ENCODE measurements at places on chromosomes 11 and 22.

DNA sequence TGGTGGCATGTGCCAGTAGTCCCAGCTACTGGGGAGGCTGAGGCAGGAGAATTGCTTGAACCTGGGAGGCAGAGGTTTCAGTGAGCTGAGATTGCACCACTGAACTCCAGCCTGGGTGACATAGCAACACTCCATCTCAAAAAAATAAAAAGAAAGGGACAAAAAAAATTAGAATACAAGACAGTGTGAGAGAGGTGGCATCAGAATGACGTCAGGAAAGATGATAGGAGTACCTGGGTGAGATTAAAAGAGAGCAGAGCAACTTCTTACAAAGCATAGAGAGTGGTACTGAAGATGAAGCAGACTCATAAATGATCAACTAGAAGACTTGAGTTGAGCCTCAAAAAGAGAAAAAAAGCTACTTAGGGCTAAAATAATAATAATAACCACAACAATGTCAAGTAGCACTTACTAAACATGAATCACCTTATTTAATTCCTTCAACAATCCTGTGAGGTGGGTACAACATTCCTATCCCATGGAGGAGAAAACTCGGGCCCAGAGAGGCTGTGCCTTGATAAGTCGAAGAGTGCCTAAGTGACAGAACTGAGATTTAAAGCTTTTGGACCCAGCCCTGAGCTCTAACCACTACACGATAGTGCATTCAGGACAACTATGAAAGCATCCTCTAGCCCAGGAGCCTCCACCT lies 5.2 kb upstream of the SLN start:
- no peak for DNase-seq

- DNase-seq = no peak
Measured at GRCh38 chr11:128569291-128569690, 18.1 kb downstream of the ETS1 start.

GRCh38 chr11:10716122-10716521 lies 22.6 kb upstream of the IRAG1 start:
- no peak for DNase-seq

DNA sequence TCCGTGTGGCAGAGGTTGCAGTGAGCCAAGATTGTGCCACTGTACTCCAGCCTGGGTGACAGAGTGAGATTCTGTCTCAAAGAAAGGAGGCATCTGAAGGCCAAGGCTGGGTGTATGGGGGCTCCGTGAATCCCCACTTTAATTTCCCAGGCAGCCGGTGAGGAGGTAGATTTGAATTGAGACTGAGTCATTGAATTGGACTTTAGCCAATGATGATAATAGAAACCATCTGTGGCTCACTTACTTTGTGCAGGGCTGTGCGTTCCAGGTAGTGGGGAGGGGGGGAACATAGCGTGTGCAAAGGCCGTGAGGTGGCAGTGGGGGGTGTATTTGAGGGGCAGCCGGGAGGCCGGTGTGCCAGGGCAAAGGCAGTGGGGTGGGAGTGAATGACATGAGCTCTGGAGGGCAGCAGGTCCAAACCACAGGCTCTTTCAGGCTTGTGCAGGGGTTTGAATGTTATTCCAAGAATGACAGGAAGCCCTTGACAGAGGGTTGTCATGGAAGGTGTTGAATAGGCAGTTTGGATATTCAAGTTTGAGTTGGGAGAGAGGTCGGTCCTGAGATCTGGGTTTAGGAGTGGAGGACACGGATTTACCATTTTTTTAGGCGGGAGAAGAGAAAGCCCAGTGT lies 6.1 kb downstream of the ARHGAP8 start:
- no peak for DNase-seq

DNA sequence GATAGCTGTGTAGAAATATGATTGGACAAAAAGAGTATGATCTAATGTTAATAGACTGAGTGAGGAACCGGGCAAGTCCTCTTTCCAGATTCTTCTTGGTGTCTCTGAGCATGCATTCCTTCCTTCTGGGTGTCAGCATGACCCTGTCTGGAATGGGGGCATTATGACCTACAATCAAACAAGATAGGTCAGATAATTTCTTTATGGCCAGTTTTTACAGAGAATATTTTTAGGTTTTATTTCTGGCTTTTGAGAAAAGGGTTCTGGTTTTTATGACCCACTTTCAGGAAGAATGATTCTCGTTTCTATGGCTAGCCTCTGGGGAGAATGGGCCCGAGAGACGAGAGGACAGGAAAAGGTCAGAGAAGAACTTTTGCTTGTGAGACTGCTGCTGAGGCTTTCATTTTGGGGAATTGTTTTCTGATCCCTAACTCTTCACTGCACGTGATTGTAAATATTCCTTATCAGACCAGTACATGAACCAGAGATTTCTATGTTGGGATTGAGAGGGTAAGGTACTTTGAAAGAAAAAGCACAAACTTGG lies 383.8 kb downstream of the AASDHPPT start:
- DNase-seq = no peak

DNA sequence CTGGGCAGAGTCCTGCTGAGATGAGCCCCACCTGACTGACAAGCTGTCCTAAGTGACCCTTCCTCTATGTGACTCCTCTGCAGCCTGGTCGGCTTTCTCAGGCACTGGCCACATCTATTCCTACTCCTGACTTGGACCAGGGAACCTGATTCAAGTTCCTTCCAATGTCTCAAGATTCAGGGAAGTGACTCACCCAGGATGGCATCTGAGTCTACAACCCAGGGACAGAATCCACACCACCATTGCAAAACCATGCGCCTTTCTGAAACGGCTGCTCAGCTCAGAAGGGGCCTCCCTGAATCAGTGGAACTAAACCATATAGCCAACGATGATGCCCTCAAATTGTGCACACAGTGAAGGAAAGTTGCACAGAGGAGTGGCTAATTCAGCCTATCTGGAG lies 63.9 kb upstream of the CSNK2A3 start:
- no peak for DNase-seq

- DNase-seq = no peak
Measured at GRCh38 chr11:106177311-106177710, 99.8 kb downstream of the AASDHPPT start.

- no peak for DNase-seq
Measured at GRCh38 chr11:85988780-85989179, 80.1 kb downstream of the PICALM start.

GRCh38 chr11:5115339-5115738 lies 22.8 kb downstream of the OR52A5 start:
- no peak for DNase-seq

DNA sequence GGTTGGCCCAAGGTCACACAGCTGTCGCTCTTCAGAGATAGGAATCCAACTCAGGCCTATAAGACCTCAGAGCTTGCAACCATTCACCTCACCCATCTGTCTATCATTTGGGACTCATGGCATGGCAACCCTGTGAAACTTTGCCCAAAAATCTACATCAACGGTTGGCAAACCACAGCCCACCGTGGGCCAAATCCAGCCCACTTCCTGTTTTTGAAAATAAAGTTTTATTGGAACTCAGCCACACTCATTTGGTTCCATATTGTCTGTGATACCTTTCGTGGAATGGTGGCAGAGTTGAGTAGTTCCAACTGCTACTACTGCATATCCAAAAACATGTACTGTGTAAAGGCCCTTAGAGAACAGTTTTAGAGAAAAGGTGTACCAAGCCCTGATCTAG lies 307.8 kb downstream of the MN1 start:
- DNase-seq = no peak

DNA sequence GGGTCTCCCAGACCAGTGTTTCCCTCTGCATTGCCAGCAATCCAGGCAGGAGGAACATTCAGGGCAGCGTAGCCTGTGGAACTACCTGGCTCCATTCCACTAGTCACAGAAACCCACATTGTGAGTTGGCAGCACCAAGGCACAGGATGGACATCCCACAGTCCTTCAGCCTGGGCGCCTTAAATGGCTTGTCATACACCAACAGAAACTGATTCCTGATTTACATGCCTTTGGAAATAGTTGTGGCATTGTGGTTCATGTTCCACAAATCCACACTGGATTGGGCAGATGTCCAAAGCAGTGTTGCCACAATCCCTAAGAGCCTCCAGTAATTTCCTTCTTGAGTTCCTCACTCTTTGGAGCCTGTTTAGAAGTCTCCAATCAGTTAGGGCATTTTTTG lies 225.6 kb downstream of the BLID start:
- DNase-seq = no peak

DNA sequence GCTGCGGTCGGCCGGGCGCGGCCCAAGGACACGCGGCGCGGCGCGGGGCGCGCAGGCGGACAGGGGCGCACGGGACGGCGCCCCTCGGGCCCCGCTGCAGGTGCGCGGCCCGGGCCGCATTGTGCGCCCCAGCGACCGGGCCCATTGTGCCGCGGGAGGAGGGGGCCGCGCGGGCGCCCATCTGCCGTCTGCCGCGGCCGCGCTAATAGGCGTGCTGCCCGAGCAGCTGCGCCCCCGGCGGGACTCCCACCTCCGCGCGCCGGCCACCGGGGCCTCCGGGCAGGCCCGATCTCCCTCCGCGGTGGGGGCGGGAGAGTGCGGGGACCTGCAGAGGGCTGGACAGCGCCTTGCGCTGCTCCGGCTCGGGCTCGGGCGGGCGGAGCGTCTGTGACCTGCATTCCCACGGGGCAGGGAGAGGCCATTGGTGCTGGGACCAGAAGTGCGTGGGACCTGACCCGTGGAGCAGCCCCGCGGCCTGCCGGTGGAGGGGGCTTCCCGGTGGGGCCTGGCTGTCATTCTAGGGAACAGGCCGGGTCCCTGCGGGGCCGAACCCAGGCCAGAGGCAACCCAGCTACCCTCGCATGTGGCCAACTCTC lies 933 bp downstream of the BRSK2 start:
- DNase-seq = no peak

- no peak for DNase-seq
Measured at GRCh38 chr11:127017482-127017881, 16.9 kb upstream of the KIRREL3 start.

DNA sequence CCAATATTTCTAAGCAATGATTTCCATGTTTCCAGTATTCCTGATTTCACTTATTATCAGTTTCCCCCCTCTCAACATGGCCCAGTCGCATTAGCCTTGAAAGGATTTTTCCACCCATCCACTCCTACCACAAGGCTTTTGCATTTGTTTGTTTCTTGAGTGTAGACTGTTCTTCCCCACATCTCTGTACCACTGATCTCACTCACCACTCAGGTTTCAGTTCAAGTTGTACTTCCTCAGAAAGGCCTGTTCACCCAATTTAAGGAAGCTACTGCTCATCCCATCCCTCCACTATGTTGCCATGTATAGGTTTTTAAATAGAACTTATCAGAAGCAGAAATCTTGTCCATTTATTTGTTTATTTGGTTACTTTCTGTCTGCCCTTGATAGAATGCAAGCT lies 472.3 kb downstream of the FAM181B start:
- no peak for DNase-seq

- no peak for DNase-seq
Measured at GRCh38 chr11:33172996-33173395, 11.7 kb upstream of the CSTF3 start.
